ENCODE measurements at places on chromosomes 13 and 19.

- DNase-seq = peak; percentile 27
These were observed 16.8 kb downstream of the TM6SF2 start for GRCh38 chr19:19256072-19256969.

DNA sequence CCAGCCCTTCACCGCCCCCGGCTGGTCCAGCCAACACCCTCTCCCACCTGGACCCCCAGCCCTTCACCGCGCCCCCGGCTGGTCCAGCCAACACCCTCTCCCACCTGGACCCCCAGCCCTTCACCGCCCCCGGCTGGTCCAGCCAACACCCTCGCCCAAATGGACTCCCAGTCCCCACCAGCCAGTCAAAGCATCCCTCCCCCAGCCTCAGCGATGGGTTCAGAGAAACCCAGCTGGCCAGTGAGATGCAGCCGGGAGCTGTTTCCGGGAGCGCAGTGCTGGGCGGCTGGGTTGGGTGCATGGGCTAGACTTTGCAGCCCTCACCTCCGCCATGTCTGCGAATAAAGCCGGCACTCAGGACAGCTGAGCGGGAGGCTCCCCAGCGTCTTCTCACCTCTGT lies 6.5 kb upstream of the CDC34 start:
- DNase-seq = no peak

DNA sequence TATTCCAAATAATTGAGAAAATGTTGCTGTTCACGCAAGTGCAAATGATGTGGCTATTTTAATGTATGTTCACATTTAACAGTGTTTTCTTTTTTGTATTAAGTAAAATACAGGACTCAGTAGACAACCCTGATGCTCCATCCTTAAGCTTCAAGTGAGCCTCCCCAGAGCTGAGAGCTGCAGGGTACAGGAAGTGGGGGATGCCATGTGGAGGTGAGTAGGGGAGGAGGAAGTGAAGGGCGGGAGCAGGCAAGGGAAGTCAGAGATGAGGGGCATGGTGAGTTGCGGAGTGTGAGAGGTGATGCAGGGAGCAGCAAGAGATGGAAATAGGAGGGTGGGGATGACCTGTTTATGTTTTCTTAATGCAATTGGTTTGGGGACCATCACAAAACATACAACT lies 711.0 kb downstream of the UQCRFS1 start:
- no peak for DNase-seq

- DNase-seq = no peak
These were observed 7.7 kb upstream of the KIR2DL4 start for GRCh38 chr19:54795758-54796157.

GRCh38 chr19:29216021-29216420 lies 3.1 kb upstream of the UQCRFS1 start:
- DNase-seq = no peak

- no peak for DNase-seq
These were observed 351.3 kb upstream of the TMTC4 start for GRCh38 chr13:101025925-101026324.

- DNase-seq = no peak
These were observed 1151.0 kb downstream of the DIAPH3 start for GRCh38 chr13:59012731-59013130.

GRCh38 chr13:102962430-102962829 lies 103.8 kb downstream of the SLC10A2 start:
- DNase-seq = no peak

DNA sequence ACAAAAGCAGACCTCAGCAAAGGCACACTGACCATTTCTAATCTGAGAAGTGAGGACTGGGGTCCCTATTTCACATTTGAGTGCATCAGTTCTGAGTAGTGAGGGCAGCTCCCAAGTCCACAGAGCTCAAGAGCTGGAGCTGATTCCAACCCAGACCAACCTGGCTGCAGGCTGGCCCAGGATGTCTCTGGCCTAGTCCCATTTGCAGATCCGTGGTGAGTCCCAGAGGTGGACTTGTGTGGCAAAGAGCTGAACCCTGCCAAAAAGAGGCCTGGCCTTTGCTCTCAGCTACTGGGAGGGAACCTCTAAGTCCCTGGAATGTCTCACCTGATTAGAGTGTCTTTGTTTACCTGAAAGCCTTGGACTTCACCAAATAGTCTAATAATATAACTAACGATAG lies 14.6 kb downstream of the SIGLEC7 start:
- DNase-seq = no peak

DNA sequence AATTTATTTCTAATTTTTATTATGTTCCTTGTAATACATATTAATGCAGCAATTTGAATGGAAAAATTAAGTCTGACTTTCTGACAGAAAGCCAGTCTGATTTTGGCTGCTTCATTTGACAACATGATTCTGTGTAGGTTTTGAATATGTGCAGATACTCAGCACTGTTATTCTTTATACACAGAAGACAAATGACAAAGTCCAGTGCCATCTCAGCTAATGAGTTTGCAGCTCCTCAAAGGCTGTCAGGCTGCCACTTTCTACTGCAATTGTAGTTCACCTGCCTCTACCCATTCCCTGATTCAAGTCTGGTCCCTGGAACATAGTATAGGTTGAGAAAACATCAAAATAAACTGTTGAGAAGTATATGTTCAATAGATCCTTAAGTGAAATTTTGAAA lies 2.9 kb upstream of the CHAMP1 start:
- no peak for DNase-seq

DNA sequence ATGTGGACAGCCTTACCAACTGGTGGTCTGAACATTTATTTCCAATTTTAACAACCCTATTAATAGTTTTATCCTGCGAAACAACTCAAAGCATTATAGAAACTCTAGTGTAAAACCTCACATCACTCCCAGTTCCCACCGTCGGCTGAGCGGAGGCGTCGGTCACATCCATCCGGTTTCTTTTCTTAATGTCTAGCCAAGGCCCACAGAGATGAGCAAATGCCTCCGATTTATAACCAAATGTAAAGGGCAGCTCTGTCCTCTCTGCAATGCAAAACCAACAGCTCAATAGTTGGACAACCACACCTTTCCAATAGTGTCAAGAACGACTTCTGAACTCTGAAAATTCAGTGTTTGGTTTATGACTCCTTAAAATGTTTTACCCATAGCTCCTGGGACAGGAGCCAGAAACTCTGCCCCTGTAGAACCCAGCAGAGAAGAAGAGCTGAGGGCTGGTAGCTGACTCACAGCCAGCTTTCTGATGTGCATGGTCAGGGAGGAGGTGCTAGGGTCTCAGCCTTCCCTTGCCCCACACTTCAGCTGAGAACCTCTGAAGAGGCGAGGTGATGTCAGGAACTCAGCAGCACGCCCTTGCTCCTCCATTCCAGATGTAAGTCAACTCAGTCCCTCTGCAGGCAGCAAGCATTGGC lies 90.2 kb upstream of the UQCRFS1 start:
- no peak for DNase-seq

DNA sequence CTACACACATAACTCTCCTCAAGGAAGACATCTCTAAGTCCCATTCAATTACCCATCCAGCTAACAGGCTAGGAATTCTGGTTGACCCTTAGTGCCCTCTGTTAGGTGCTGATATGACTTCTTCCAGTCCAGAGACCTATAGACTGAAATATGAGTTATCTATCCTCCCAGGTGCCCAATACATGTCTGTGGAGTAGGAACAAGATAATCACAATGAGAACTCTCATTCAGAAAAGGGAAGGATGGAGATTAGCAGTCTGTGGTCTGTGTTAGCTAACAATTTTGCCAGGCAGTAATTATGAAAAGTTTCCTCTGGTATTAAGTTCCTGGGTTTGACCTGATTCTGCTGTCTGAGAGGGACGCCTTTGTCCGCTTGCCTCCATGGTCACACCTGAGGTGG lies 44.2 kb upstream of the SLAIN1 start:
- no peak for DNase-seq

DNA sequence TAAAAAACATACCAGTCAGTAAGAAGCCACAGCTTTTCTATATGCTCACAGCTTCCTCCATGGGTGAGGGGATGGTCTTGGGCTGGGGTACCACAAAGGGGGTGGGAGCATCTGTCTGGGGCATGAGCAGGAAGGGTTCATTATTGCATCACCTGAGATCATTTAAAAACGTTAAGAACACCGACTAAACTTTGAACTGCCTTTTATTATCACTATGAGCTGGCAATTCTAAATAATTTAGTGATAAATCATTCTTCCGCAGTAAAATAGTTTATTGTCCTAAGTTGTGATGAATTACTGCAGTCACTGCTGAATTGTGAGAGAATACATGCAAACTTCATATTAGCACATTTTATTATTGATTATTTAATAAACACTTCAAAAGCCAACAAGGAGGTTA lies 71.6 kb downstream of the KL start:
- no peak for DNase-seq

DNA sequence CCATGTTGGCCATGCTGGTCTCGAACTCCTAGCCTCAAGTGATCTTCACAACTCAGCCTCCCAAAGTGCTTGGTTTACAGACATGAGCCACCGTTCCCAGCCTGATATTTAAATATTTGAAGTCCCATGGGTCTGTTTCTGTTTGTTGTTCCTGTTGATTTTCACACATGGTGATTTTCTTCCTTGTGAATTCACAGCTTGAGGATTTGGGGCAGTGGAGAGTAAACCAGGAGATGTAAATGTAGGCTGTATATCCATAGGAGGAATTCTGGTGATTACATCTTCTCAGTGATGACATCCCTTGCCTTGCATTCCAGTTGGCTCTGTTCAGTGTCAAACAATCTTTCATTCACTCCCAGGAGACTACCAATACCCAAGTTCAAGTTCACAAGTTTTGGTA lies 471.9 kb downstream of the KCTD12 start:
- DNase-seq = no peak

- no peak for DNase-seq
These were observed 83.3 kb upstream of the OLFM4 start for GRCh38 chr13:52945348-52945747.

GRCh38 chr19:28495046-28495445 lies 717.9 kb downstream of the UQCRFS1 start:
- DNase-seq = no peak

DNA sequence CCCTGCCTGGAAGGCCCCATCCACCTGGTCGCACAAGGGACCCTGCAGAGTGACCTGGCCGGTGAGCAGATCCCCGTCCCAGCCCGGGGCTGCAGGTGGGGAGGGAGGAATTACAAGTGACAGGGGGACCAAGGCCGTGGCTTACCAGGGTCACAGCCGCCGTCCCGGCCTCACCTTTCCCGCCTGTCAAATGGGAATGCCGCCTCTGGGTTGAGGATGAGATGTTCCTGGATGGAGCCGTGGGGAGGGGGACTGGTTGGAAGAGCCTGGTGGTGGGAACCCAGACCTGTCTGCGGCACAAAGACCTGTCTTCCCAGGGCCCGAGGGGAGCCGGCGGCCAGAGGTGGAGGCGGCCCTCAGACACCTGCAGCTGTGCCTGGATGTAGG lies 5.5 kb downstream of the PLK5 start:
- DNase-seq = no peak

- DNase-seq = no peak
These were observed 399.6 kb downstream of the FGF14 start for GRCh38 chr13:102002287-102002686.

- DNase-seq = no peak
These were observed 10.1 kb downstream of the B3GLCT start for GRCh38 chr13:31209841-31210210.

GRCh38 chr19:38433268-38433733 lies at the start of gene RYR1:
Gene RYR1, plus strand, starts transcription at chr19:38433691. Its CDS starts 139 bp downstream, at chr19:38433830.
- DNase-seq = no peak

- DNase-seq = peak; percentile 73
These were observed at the start of gene MBNL2 for GRCh38 chr13:97221989-97222700. Gene MBNL2, plus strand, starts transcription at chr13:97222333. Its CDS starts 53,903 bp downstream, at chr13:97276236.

DNA sequence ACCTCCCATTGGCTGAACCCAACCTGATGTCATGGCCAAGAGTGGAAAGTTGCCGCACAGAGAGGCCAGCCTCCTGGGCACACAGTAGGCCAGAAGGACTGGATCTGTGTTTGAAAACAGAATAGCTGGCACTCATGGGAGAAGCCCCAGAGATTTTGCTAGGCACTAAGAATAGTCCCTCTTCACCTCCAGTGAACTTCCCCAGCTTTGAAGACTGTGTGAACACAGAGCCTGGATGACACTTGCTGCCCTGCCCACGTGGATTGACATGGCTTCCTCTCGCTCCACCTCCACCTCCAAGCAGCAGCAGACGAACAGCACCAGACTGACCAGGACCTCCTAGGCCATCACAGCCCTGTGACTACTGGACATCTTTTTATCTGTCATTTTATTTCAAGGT lies 37.9 kb upstream of the KL start:
- DNase-seq = no peak

- no peak for DNase-seq
These were observed 3.1 kb upstream of the DACH1 start for GRCh38 chr13:71870100-71870499.

- no peak for DNase-seq
These were observed 7.9 kb downstream of the VASP start for GRCh38 chr19:45515081-45515624.

GRCh38 chr13:96130818-96131340 lies 41.0 kb downstream of the HS6ST3 start:
- no peak for DNase-seq

DNA sequence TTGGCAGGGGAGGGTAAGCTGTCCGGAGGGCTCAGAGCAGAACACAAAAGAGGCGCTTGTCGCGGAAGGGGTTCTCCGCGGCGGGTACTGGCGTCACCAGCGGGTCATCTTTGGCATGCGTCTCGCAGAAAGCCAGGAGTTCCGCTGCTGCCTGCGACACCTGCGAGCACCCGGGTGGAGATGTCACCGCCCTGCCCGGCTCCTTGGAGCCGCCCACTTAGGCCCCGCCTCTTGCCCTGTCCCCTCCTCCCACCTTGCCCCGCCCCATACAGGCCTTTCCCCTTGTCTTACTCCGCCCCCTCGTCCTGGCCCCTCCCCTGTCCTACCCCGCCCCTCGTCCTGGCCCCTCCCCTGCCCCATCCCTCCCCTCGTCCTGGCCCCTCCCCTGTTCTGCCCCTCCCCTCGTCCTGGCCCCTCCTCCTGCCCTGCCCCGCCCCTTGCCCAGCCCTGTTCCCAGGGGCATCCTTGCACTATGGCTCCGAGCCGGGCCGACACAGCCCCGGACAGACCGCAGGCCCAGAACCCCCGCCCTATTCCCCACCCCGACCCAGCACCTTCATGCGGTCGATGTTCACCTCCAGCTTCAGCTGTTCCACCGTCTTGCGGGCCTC lies 1.9 kb downstream of the GNG8 start:
- DNase-seq = peak; percentile 21

GRCh38 chr13:41589434-41589833 lies 132.1 kb downstream of the RGCC start:
- DNase-seq = no peak

DNA sequence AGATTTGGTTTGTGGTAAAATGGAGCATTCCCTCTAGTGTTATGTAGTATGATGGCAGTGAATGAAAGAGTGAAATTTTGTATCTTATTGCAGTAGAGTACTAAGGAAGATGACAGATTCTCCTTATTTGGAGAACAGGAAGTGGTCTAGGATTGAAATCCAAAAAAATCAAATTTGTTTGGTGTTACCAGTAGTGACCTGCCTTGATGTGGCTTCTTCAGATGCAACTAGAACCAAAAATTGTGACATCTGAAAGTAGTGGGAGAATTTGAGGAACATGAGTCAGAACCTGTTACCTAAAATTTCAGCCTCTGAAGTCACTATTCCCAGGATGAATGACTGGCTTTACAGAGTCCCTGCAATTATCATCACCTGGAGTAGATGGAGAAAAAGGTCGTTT lies 165.9 kb downstream of the KLF5 start:
- DNase-seq = no peak

- no peak for DNase-seq
These were observed 236.1 kb downstream of the TEX29 start for GRCh38 chr13:111556496-111556895.
